ENCODE measurements at places on chromosomes 2 and 18. TPM values are rescaled to one million over a fixed set of nuclear protein-coding genes. Genes with fewer than 3 reads are reported as not detected.

GRCh38 chr2:187525163-187525900 lies 28.9 kb downstream of the TFPI start:
- no peak for DNase-seq

GRCh38 chr2:162030363-162031190 lies 43.4 kb downstream of the DPP4 start:
- no peak for DNase-seq

- DNase-seq: no peak
Observed at GRCh38 chr2:8413589-8414135, 268.2 kb upstream of the ID2 start.

DNA sequence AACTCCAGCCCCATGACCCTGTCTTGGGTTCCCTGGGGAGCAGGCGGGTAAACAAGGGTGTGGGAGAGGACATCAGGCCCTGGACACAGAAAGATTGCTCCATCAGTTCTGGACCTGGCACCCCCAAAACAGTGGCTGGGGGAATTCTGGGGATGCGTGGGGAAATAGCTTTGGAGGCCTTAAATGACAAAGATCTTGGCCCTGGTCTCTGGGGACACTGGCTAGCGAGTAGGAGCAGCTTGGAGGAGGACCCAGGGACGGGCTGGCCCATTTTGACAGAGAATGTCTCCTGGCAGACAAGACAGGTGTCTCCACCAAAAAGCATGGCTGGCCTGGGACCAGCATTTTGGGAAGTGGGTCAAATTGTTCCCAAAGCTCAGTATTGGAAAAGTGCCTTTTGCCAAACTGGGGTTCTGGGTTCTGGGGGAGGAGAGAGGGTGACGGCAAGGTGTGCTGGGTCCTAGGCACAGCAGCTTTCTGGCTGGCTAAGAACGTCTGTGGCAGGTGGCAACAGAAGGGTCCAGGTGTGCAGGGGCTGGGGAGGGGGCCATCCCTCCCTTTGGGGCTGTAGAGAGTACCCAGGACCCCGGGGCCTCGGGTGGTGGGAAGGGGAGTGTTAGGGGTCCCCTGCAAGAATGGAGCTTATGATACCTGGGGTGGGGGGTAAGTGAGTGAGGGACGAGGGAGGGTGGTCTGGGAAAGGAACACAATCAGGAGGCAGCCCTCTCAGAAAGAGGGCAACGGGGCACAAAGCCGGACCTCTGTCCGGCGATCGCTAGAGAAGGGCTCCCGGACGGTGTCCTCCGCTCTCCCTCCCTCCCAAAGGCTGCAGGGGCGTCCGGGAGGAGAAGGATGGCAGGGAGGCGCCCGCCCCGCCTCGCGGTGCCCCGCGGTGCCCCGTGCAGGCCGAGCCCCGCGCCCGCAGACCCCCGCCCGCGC lies 556 bp downstream of the CYRIA start:
- DNase-seq: no peak

Gene EFR3B
- total RNA-seq: 0.23 TPM

Gene FKBP7
- 4.1 TPM for total RNA-seq

Data from activated CD8-positive, alpha-beta memory T cell treated with anti-CD3 and anti-CD28 coated beads, Interleukin-2, amount 10 ng/mL, durations not matched to agents 7 days and 5 days (primary cell).